ENCODE measurements at places on chromosomes 6 and 20.

- no peak for DNase-seq
These were observed 97.2 kb downstream of the SSR1 start for GRCh38 chr6:7215798-7216231.

DNA sequence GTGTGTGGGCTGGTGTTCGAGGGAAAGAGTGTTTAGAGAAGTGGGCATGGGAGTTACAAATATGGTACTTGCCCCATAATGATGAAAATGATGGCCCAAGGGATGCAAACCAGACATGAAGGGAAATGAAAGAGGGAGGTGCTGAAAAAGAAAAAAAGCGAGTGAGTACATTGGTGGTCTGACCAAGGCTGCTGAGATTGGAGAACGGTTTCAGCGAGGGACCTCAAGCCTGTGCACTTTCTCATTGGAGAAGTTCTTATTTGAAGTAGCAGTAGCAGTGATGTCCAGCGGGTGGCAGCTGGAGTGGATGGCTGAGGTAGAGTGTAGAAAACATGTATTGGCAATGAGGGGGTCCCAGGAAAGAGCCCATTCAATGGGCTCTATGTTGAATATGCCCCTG is 54.8 kb downstream of the TNFAIP3 start:
- no peak for DNase-seq

DNA sequence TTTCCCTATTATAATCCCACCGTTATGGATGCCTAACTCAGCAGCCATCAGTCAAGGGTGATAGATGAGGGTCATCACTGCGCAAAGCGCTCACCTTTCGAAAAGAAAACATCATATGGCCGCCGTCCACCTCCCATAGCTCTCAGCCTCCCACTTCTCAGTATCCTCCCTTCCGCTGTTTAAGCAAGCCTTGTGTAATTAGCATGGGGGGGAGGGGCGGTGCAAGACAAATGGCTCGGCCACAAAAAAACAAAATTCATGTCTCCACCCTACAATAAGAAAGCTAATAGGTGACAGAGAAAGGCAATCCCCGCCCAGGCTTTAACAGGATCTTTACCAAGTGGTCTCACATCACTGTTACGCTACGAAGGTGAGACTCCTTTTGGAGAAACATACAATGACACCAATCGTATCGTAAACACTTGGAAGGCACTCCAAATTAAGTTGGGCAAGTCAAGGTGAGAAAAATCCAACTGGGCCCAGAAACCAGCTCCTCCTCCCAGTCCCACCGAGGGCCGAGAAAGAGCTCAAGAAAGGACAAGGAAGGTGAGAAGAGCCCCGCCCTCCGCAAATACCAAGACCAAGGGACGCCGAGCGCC is 645 bp downstream of the DDX39B start:
- DNase-seq, result peak; percentile 54

- DNase-seq, result no peak
These were observed 128.9 kb downstream of the TMEM200A start for GRCh38 chr6:130494729-130495128.

- DNase-seq, result peak; percentile 73
These were observed 57.8 kb downstream of the GMPR start for GRCh38 chr6:16296061-16296670.

- DNase-seq, result no peak
These were observed 317.0 kb downstream of the ZFAND3 start for GRCh38 chr6:38136547-38136946.

DNA sequence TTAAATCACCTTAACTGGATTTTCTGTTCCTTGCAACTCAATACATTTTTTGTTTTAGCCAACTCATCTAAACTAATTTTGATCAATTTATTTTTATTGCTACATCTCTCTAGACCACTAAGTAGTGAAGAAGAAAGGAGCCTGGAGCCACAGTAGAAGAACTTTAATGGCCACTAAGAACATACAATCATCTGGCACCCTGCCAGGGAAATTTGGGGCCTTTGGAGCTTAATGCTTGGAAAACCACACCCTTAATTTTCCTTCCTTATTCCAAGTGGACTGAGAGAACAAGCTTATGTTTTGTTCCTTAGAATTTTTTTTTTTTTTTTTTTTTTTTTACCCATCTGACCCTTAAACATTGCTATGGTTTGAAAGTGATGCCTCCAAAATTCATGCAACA is 12.0 kb upstream of the GMDS start:
- DNase-seq, result no peak

GRCh38 chr6:149284904-149285303 is 32.6 kb upstream of the TAB2 start:
- DNase-seq, result no peak

DNA sequence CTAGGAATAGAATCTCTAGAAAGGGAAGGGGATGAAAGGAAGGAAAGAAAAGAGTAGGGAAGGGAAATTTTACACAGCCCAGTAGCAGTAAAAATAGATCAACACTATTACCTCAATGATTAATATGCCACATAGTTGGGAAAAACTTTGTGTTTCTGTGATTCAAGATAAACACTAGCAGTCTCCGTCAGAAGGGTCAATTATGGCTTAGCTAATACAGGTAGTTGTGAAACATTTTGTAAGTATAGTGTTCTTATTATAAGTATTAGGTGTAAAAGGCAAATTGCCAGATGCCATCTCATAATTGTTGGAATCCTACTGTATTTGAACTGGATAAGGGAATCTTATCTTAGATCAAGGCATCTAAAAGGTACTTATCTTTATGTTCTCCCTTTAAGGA is 165.7 kb downstream of the MTFR2 start:
- no peak for DNase-seq

- no peak for DNase-seq
These were observed 51.7 kb downstream of the PCNA start for GRCh38 chr20:5067877-5068645.

DNA sequence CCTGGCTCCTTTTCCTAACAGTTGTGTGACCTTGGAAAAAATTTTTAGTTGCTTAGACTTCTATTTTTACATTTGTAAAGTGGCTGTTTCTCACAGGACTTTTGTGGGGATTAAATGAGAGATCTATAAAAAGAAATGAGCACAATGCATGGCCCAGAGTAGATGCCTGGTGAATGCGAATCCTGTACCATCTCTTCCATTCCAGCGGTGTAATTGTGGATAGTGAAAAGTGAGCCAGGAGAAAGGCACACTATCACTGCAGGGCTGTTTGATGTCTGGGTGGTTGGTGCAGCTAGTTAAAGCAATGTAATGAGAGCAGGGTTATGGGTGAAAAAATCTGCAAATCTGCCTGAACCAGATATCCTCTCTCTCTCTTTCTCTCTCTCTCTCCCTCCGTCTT is 347.5 kb upstream of the CITED2 start:
- DNase-seq, result no peak

GRCh38 chr20:51700809-51701285 is 67.3 kb downstream of the ATP9A start:
- DNase-seq, result peak; percentile 46

GRCh38 chr20:40244286-40244685 is 444.8 kb downstream of the MAFB start:
- DNase-seq, result no peak

DNA sequence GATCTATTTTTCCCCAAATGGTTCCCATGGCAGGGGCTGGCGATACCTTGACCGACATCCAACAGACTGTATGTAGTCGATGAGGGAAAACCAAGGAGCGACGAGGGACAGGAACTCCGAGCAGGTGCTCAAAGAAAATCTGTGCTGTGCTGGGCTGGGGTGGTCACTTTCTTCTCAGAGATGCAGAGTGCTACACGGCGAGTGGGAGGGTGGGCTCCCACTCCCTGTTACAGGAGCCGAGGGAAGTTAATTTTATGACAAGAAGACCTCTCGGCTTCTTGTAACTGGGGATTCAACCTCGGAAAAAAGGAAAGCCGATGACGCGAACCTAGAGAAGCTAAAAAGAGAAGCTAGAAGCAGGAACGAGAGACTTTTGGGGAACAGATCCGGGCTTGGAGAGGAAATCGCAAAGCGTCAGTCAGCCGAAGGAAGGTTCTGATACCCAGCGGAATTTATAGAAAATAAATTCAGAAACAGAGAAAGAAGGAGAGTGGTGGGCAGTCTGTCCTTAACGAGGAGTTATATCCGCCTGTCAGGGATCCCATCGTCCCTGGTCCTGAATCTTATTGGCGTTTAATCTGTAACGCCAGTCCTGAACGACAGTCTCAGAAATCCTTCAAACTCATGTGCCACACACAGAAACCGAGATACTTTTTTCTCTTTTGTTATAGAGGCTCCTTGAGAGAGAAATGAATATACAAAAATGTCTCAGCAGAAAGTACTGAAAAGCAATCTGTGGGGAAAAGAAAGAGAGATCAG is 84.6 kb upstream of the ZNF322 start:
- no peak for DNase-seq

- no peak for DNase-seq
These were observed 19.1 kb downstream of the ACSS2 start for GRCh38 chr20:34895465-34895864.

- no peak for DNase-seq
These were observed 119.7 kb downstream of the MYLK4 start for GRCh38 chr6:2630891-2631571.

DNA sequence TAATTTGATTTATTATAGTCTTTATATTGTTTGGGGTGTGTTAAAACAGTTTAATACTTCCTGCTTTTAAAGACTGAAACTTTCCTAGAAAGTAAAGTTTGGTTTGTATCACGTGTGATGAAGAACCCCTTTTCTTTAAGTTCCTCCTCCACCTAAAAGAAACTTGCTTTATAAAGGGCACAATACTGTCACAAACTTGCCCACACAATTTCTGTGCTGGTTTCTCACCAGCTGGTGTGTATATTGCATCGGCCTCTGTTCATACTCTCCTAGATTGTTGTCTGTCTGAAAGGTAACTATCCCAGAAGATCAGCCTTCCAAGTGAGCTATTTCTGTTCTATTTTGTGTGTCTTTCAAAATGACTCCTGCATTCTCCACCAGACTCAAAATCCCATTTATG is 46.9 kb downstream of the ANKRD6 start:
- no peak for DNase-seq

DNA sequence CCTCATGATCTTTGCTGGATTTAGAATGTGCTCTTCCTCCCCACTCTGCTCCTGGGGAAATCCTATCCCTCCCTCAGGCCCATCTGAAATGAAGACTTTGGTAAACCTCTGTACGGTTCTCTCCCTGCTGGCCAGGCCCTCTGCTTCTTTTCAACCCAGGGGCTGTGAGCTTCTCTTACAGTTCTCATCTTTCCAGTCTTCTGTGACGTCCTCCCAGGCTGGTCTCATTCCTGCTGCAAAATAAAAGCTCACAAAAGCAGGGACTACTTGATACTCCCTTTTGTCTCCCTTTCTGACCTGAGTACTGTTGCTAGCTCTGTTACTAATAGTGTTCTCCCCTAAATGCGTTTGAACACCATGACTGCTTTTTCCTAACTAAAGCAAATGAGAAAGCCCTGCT is 46.3 kb downstream of the UNC5CL start:
- no peak for DNase-seq

GRCh38 chr6:125111219-125111983 is 42.2 kb upstream of the TPD52L1 start:
- DNase-seq, result no peak

GRCh38 chr20:44502968-44503367 is 18.9 kb downstream of the SERINC3 start:
- no peak for DNase-seq

DNA sequence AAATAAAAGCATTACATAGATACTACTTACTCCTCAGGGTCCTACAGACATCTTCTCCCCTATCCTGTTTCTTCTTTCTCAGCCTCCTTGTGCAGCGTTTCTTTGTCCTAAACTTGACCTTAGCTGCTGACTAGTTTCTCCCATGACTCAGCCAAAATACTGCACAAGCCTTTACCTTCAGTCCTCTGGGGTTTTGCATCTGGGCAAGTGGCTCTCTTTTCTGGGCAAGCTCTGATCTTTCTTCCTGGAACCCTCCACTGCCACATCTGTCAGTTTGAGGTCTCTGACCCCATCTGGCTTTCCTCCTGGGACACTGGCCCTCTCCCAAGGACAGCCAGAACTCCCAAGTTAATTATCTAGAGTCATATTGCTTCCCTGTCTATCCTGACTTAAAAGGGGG is 838.4 kb downstream of the DHX35 start:
- DNase-seq, result no peak

- no peak for DNase-seq
These were observed 599.2 kb downstream of the COL12A1 start for GRCh38 chr6:74606582-74607071.

DNA sequence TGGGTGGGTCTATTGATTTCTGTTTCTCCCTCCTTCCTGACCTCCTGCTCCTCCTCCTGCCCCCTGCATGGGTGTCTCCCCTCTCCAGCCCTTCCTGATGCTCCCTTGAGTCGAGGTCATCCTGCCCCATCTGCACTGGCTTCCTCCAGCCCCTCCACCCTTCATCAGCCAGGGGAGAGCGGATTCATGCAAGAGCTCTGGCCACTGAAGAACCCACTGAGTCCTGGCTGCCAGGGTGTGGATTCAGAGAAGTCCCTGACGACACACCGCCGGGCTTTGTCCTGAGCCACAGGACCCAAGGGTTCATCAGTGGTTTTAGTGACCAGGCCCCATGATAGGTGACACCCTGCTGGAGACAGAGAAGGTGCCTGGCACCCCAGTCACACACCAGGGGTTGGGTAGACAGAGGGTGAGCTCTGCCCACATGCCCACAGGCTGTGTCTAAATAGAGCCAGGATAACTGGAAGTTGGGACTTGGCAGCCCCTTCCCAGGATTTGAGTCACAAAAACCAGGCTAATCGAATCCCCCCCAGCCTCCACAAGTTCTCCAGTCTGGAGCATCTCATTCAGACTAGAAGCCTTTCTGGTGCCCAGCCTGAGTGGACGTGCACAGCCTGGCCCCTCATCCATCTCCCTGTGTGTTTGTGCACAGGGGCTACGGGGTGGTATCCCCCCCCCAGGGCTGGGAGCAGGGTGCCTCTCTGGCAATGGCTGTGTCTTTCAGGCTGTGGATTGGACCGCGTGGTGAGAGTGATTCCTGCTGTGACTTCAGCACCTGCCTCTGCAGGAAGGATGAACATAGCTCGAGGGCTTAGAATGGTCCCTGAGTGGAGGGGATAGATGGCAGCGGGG is 1.2 kb downstream of the GFRA4 start:
- DNase-seq, result no peak

- no peak for DNase-seq
These were observed 36.2 kb upstream of the RNF24 start for GRCh38 chr20:4051413-4052138.

DNA sequence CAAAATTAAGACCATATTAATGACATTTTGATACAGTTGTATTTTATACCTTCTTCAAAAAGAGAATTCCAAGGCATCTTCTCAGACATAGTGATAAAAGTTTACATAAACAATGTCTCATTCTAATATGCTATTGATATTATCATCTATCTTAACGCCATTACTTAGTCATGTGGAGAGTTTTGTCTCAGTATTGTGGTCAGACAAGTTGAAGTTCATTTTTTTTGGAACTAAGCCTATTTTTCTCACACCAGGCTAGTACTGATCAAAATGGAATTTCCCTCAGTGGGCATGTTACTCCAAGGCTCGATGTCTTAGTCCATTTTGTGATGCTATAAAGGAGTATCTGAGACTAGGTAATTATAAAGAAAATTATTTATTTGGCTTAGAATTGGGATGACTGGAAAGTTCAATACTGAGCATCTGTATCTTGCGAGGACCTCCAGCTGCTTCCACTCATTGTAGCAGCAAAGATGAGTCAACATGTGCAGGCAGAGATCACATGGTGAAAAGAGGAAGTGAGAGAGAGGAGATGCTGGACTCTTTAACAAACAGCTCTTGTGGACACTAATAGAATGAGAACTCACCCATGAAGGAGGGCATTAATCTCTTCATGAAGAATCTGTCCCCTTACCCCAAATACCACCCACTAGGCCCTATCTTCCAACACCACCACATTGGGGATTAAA is 825.5 kb upstream of the MANEA start:
- no peak for DNase-seq
